ENCODE measurements at places on chromosomes 3 and 15.

GRCh38 chr3:14804835-14805780, 13.7 kb upstream of the FGD5 start:
- H3K4me3 ChIP-seq: no peak overlapping the region
- no peaks in the 10 kb centered on the region for H3K4me1 ChIP-seq
- no peaks in the 10 kb centered on the region for H3K27me3 ChIP-seq
- DNase-seq: no peak
- H3K27ac ChIP-seq: no peak overlapping the region
- H3K36me3 ChIP-seq: no peaks in the 10 kb centered on the region

DNA sequence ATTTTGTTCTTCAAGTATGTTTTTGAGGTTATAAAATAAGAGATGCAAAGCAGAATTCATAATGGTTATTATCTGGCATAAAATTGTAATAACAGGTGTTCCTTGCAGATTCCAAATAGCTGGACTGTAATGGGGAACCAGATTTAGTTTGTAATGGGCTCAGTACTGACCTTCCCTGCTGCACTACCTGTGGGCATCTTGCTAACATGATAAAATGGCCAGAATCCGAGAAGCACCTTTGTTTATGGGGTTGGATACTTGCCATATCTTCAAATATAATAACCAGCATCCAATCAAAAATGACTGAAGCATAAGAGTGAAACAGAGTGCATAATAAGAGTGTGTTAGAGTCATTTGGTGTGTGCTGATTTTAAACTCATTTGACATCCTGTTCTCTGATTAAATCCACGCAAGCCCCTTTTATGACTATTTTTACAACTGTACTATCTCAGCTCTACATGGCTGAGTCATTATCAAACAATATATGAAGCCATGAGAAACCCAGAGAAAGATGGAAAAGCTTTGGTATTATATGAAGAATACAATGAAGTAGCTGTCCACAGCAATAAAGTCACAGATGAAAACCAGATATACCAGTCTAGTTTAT, 292.4 kb downstream of the CNTN4 start:
- no peak for DNase-seq
- no peak overlapping the region for H3K4me3 ChIP-seq
- H3K27me3 ChIP-seq: no peaks in the 10 kb centered on the region
- H3K36me3 ChIP-seq: no peaks in the 10 kb centered on the region

- H3K4me3 ChIP-seq: no peak overlapping the region
- H3K36me3 ChIP-seq: no peaks in the 10 kb centered on the region
- no peak for DNase-seq
Observed at GRCh38 chr3:133994166-133994890, 35.4 kb downstream of the SLCO2A1 start.

GRCh38 chr3:165130708-165131107, 52.4 kb upstream of the SI start:
- H3K4me1 ChIP-seq: no peaks in the 10 kb centered on the region
- H3K27me3 ChIP-seq: no peaks in the 10 kb centered on the region
- H3K27ac ChIP-seq: no peak overlapping the region
- H3K4me3 ChIP-seq: no peak overlapping the region
- no peaks in the 10 kb centered on the region for H3K36me3 ChIP-seq

DNA sequence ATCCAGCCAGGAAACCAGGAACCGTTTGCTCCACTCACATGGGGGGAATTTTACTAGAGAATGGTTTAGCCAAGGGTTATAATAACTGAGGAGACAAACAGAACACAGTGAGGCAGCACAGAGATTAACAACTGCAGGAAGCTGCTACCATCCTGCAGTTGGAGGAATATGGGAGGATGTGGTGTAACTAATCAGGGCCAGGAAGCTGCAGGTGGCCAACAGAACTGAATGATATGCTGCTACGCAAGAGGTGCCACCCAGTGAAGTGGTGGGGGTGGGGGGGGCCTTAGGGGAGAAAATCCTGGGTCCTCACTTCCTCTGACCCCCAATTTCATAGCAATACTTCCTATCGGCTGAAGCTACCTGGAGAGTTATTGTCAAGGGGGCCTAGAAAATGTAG, 306.4 kb upstream of the STT3B start:
- H3K27me3 ChIP-seq: no peaks in the 10 kb centered on the region
- H3K4me3 ChIP-seq: no peak overlapping the region
- H3K27ac ChIP-seq: peak overlapping the region; percentile 59
- H3K36me3 ChIP-seq: no peaks in the 10 kb centered on the region

GRCh38 chr15:56222302-56222701, 21.4 kb downstream of the RFX7 start:
- H3K27ac ChIP-seq: no peak overlapping the region
- no peaks in the 10 kb centered on the region for H3K4me1 ChIP-seq
- no peaks in the 10 kb centered on the region for H3K27me3 ChIP-seq
- no peak for DNase-seq
